ENCODE measurements at places on chromosomes 7 and 10.

- DNase-seq: no peak
These were observed 45.9 kb downstream of the TMEM270 start for GRCh38 chr7:73906874-73907273.

DNA sequence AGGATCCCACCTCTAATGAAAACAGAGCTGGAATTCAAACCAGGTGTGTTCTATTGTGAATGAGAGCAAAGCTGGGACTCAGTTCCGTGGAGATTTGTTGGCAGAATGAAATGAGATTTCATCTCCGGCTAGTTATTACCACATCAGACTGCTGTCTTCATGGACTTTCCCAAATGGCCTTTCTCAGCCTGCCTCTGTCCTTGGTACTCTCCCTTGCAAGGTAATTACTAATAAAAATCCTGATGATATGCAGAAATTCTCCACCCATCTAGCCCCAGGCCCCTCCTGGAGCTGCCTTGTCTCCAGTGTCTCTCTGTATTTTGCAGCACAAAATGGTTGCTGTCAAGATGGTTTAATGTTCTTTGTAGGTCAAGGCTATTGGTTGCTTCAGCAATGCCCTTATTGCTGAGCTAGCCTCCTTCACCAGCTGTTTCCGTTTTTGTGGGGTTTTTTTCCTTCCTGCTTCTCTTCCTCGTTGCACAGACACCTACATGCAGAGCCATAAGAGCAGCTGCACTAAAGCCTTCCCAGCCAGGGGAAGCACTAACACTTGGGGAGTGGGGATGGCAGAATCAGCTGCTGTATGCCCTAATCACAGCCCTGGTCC, 185.0 kb upstream of the GHITM start:
- no peak for DNase-seq

GRCh38 chr7:25028370-25029021, 48.5 kb upstream of the OSBPL3 start:
- no peak for DNase-seq

DNA sequence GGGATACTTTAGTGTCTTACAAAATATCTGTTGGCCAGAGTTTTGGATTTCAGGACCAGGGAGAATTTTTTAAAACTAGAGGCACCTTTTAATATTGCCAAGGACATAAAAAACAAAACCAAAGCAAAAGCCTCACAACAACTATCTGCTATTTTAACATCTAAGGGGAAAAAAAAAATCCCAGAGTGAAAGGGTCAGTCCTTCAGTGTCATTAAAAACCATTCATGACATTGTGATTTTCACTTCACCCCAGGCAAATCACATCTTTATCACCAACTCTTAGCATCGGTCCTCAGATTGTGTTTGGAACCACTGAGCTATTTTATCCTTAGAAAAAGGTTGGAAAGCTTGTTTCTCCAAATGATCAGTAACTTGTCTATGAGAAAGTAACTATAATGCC, 10.7 kb downstream of the CEP41 start:
- DNase-seq: no peak

- DNase-seq: no peak
These were observed 116.9 kb downstream of the EVX1 start for GRCh38 chr7:27359181-27360125.

- DNase-seq: no peak
These were observed 142.9 kb downstream of the NOC3L start for GRCh38 chr10:94219829-94220228.

DNA sequence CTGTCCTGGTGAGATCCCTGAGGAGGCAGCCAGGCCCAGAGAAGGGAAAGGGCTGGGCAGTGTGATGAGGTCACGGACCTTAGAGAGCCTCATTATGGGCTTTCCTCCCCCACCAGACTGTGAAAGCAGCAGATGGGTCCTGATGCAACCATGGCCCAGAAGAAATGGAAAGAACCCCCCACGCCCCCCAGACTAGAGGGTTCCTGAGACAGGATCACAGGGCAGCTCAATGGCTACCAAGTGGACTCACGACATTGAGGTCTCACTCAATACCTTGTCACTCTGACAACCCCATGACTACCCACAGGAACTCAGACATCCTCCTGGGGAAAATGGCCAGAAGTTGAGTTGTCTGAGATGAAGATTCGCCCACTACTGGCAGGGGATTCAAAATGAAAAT, 36.7 kb downstream of the FAM241B start:
- no peak for DNase-seq

- DNase-seq: no peak
These were observed 23.2 kb downstream of the POR start for GRCh38 chr7:75937958-75938786.

DNA sequence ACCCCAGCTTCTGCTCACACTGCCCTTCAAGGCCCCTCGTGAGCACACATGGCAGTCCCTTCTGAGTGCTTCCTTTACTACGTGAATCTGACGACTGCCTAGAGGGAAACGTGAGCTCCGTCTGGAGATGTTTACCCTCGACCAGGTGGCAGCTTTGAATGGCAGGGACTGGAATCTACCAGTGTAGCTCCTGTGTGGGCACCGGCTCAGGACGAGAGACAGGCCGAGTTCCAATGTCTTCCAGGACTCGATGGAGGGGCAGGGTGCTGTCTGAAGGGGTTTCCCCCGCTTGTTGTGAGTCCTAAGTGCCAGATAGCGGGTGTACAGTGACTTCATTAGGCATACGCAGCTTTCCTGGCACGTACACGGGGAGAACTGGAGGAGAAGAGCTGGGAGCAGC, 229.9 kb downstream of the ADARB2 start:
- no peak for DNase-seq

- DNase-seq: no peak
These were observed 118.4 kb upstream of the ANK3 start for GRCh38 chr10:60508037-60508436.

DNA sequence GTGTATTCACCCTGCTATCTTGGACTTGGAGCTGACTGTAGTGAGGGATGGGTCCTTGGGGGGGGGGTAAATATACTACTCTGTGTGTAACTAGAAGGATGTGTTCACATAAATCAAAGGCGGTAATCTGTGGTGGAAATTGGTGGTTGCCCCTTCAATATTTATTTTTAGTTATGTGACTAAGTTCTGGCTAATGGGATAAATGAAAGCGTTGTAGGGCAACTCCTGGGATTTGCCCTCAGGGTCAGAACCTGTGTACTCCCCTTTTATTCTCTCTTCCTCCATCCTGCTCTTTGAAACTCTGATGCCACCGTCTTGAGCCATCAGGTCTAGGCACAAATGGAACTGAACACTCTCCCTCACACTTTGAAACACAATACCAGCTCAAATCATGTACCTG, 24.3 kb upstream of the ST7 start:
- DNase-seq: no peak

- no peak for DNase-seq
These were observed 229.9 kb downstream of the RPS24 start for GRCh38 chr10:78263521-78263988.

GRCh38 chr10:21458126-21458871, 67.2 kb downstream of the SKIDA1 start:
- DNase-seq: no peak

All from stimulated activated CD4-positive, alpha-beta T cell treated with anti-CD3 and anti-CD28 coated beads, TNF-alpha, amount 100 ng/mL, for 48 hours (primary cell).